ENCODE measurements at places on chromosomes 3 and 15.

DNA sequence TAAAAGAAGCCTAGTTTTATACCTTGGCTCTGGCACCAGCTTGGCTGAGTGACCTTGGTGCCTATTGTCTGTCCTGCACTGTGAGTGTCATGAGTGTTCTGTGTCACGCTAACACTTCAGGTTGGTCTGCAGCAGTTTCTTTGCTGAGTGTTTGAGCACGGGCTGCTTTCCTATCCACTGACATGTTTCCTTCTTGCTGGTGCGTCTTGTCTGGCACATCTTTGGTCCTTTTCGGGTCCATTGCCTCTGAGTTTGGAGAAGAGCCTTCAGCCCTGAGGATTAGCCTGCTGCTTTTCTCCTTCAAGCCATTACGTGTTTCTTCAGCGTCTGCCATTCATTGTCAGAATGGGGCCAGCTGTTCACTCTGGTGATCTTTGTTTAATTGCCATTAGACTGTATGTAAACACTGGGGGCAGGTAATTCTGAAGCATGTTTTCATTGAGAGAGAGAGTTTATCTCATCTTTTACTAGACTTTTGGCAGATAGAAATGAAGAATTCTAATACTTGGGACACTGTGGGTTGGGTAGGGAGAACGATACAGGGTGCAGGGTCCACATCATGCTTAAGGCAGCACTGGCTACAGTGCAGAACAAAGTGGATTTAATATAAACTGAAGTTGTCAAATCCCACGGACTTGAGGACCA lies 55.5 kb downstream of the LRRC28 start:
- peak; percentile 76 for DNase-seq

DNA sequence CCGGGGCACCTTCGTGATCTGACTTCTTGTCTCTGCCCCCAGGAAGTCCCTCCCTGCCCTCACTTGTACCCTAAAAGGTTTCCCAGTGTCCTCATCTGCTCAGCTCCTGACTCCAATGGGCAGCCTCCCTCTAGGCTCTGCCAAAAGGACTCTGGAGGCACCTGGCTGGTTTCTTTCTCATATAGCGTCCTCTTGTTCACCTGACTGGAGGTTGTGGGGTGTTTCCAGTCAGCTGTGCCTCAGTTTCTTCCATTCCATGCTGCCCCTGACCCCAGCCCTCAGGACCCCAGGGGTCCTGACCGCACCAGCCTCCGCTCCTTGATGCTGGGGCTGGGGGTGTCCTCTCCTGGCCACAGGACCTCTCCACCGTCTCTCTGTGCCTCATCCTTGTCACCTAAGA lies 2.5 kb downstream of the PRR23E start:
- DNase-seq, result no peak

- no peak for DNase-seq
Observed at GRCh38 chr15:40471808-40472150, 995 bp downstream of the CHST14 start.

GRCh38 chr3:5202222-5202621 lies 14.7 kb downstream of the EDEM1 start:
- DNase-seq, result no peak

DNA sequence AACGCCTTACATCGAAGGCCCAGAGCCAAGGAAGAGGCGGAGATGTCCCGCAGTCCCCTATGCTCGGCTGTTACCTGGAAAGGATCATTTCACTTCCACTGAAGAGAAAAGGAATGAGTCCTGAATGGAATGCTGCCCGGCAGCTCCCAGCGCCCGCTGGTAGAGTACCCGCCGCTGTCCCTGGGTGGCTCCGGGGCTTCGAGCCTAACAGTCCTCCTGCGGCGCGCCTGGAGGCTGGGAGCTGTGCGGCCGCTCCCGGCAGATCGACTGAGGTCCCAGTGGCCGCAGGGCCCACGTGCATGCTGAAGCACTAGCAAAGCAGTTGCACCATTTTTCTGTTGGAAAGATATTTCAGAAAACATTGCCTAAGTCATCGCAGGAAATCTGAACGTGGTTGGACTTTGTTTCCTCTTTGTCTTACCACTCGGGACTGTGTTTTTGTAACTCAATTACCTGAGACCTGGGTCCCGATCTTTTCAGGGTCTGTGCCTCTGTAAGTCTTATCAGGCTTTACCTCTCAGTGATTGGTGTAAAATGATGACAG lies 984 bp downstream of the RNU6-1 start:
- DNase-seq, result peak; percentile 86

DNA sequence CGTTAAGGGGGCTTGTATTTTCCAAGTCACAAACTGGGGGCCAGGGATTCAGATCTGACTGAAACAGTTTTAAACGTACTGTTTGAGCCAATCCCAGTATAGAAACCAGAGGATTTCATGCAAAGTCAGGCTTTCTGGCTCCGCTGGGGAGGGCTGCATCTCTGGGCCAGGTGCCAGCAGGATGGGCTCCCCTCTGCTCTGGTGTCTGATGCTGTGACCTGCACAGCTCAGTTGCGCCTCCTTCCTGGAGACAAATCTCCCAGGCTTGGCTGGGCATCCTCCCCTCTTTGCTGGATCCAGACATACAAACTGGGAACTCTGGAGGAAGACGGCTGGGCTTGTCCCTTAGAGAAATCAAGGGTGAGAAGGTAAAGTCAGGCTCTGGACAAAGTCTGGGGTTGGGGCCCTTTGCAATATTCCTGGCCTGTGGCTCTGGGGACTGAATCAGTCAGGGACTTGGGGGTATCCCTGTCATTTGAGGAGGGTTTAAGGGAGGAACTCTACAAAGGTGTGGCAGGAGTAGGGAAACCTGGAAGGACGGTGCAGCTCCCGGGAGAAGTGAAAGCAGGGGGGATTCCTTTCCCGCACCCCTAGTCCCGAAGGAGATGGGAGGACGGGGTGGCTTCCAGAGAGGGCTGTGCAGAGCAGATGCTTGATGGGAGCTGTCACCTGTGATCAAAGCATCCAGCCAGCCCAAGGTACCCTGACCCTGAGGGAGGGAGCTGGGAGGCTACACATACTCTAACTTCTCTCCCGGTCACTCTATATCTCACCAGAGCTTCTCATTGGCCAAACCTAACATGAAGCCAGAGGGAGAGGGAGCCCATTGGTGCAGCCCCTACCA lies 114.8 kb upstream of the ATP2B2 start:
- no peak for DNase-seq

DNA sequence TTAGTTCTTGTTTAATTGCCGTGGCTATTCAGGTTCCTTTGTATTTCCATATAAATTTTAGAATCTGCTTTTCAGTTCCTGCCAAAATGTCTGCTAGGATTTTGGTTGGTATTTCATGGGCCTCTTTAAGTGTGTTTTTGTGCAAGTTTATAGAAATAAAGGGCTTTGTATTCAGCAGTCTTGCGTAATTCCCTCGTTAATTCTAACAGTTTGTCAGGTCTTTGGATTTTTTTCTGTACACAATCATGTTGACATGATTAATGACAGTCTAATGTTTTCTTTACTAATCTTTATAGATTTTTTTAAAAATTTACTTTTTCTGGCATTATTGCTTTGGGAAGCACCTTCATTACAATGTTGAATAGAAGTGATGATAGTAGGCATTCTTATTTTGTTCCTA lies 120.9 kb downstream of the NEK11 start:
- DNase-seq, result no peak
